ENCODE measurements at places on chromosomes 6 and 20.

GRCh38 chr6:33785778-33786177, 3.2 kb downstream of the LEMD2 start:
- no peak for DNase-seq

DNA sequence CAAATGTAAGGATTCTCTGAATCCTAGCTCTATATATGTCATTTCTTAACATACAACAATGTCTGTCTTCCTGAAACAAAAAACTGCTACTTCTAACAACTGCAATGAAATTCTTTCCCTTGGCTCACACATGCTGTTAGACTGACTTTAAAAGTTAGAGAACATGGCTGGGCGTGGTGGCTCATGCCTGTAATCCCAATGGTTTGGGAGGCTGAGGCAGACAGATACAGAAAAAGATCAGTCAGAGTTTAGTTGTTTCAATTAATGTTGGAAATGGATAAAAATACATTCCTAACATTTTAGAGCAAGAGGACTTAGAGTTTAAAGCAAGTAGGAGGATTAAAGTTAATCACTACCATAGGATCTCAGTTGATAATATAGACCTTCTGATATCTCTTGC, 28.7 kb upstream of the KIAA1586 start:
- DNase-seq = no peak

GRCh38 chr6:51292659-51293058, 474.0 kb downstream of the TFAP2B start:
- no peak for DNase-seq

GRCh38 chr6:21354805-21355238, 238.7 kb upstream of the SOX4 start:
- DNase-seq = no peak

DNA sequence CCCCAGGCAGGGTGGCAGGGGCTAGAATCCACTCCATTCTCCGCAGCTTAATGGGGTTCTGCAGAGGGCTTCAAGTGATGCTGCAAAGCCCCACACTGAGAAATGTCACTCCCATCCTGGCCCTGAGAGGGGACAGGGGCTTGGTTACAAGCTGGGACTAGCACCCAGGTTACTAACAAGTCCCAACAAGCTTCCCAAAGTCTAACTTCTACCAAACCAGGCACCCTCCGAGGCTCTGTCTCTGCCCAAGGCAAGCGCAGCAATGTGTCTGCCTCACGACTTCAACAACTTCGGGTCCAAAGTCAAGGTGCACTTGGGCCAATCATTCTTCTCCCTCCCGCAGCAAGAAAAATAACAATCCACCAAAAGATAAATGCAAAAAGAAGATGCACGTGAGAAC, 45.6 kb downstream of the NFATC2 start:
- no peak for DNase-seq

GRCh38 chr20:32963176-32963575, 41.1 kb downstream of the SUN5 start:
- DNase-seq = no peak

- DNase-seq = no peak
These were observed 3.8 kb downstream of the COL12A1 start for GRCh38 chr6:75201901-75202672.

- DNase-seq = no peak
These were observed 26.1 kb downstream of the NHLRC1 start for GRCh38 chr6:18096423-18096822.

DNA sequence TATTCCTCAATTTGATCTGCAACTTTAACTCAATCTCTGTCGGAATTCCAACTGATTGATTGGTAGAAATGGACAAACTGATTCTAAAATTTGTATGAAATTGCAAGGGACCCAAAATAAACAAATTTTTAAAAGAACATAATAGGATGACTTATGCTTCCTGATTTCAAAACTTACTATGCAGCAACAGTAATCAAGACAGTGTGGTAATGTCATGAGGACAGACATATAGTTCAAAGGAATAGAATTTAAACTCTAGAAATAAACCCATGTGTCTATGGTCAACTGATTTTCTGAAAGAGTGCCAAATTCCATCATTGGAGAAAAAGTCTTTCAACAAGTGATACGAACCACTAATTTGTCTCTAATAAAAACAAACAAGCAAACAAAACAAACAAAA, 1320.1 kb upstream of the GJE1 start:
- peak; percentile 35 for DNase-seq

GRCh38 chr6:17583811-17584210, 16.3 kb upstream of the FAM8A1 start:
- DNase-seq = peak; percentile 44

DNA sequence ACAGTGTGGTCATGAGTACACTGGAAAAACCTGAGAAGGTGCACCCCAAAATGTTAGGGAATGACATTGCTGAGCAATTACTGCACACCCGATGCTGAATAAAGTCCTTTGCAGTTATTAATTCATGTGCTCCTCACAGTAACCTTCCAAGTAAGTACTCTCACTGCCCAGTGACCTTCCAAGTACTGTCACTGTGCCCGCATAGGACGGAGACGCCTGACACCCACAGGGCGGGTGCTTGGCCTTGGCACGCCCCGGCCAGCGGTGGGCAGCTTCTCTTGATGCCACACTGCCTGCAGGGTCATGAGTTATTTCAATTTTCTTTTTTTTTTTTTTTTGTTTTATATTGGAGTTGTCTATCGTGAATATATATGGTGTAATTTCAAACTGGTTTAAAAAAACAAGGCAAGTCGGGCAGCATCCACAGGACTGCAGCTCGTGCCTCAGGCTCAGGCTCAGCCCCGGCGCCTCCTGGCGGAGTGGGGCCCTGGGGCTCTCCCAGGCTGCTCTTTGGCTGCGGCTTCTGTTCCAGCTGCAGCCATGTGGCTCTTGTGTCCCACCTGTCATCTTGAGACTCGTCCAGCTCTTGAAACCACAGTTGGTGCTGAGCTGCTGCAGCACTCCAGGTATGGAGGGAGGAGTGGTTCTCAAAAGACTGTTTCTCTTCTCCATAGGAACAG, 27.0 kb downstream of the PNLDC1 start:
- no peak for DNase-seq

DNA sequence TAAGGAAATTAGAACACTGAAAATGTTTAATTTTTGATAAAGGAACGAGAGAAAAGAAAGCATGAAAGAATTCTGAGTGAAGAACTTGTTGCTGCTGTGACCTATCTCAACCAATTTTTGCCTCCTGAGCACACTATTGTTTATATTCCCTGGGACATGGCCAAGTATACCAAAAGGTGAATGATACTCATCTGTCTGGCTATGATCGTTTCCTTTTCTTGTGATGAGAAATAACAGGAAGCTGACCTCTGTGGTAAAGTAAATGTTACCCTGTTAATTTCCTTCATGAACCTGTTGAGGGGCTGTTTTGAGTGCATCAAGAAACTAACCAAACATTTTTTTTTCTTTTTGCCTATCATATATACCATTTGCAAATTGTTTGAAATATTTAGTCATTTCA, 69.1 kb downstream of the FIG4 start:
- DNase-seq = no peak

DNA sequence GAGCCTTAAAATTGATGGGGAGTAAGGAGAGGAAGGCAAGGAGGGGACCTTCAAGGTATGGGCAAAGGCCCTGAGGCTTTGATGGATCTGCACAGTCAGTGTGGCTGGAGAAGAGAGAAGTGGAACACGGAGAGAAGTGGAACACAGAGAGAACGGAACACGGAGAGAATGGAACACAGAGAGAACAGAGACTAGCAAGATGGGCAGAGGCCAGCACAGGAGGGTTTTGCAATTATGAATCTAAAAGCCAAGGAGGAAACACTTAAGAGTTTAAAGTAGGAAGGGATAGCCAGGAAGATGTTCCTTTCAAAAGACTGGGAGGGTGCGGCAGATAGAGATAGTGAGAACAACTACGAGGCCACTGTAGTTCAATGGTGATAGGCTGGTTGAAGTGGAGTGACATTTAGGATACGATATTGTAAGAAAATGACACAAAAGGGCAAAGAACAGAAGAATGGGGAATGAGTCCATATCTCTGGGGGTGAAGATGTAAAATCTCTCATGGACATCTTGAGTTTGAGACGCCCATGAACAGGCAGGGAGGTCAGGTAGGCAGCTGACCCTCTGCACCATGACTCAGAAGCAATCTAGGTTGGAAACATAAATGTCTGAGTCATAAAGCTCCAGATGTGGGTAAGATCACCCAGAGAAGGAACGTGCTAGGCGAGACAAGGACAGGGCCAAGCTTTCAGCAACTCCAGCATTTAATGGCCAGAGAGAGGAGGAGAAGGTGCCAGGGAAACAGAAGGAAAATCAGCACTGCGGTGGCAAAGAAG, 25.4 kb downstream of the ZMYND8 start:
- peak; percentile 43 for DNase-seq

- no peak for DNase-seq
These were observed 6.2 kb downstream of the ZNF337 start for GRCh38 chr20:25690427-25690826.

GRCh38 chr6:148464319-148465010, 121.8 kb downstream of the SASH1 start:
- peak; percentile 74 for DNase-seq

All from suppressor macrophage (primary cell).